ENCODE measurements at places on chromosomes 3 and 15. TPM values are rescaled to one million over a fixed set of nuclear protein-coding genes. Genes with fewer than 3 reads are reported as not detected.

TEX55 gene
- not detected for total RNA-seq

DNA sequence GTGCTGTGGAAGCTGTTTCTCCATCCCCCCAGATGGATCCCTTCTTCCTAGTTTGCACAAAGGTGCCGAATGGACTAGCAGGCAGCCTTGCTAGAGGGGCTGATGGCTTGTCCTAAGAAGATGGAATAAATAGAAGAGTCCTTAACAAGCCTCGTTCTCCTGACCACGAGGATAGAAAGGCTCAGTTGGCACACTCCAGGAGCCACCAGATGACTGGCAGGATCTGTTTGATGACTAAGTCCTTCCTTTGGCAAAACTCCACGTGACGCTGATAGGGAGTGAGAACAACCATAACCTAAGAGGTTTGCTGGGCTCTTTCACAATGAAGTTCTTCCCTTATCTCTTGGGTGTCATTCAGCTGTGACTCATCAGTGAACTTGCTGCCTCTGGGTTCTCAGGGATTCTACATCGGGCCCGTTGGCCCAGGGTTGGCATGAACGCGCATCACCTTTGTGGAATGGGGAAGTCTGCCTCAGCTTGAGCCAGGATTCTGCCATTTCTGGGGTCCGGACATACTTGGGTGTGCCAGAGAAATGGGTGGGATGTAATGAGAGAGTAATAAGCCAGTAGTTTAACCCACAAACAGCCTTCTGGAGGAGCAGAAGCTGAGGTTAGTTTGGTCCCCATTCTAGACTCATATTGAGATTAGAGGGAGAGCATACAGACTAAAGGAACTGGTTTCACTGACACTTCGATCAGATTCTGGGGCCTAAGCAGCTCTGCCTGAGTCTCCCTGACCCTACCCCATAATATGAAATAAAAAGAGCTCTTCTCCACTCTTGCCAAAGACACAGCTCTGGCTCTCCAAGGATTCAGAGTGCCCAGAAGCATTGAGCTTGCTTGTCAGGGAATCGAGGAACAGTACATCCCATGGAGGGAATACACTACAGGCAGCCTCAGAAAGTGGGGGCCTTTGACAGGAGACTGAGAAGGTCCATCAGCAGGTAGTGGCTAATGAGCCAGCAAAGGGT, 2.0 kb upstream of the MELTF start:
- DNase-seq: peak; percentile 68

UTS2B gene
- total RNA-seq: 0.09 TPM

STXBP5L gene
- total RNA-seq: under 0.01 TPM

GHSR gene
- total RNA-seq: not detected

GRCh38 chr3:173743111-173743510, 345.6 kb downstream of the NLGN1 start:
- peak; percentile 19 for DNase-seq

GRCh38 chr15:88741671-88742070, 61.6 kb upstream of the ACAN start:
- DNase-seq: no peak

DNA sequence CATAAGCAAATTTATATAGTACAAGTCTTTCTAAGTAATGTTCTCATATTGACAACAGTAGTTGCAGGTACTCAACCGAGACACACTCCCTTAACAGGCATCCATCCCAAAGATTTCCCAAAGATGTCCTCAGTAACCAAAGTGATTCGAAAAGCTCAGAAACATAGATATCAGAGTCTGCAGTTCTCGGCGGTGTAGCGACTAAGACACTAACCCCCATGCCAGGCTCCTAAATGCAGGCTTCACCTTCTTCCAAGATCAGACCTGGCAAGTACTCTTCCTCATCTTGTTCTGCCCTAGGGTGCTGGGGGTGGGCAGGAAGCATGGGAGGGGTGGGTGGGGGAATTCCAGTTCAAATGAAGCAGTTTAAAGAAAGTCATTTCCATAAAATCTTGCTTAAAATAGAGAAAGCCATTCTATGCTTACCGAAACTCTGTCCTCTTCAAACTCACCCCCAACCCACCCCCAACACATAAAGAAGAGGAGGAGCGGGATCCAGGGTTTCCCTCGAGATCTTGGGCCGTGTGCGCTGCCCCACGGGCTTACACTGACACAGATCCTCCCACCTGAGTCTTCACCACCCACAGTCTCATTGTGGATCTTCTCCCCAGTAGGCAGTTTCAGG, 59.0 kb upstream of the BCL6 start:
- no peak for DNase-seq

MAP4 gene
- total RNA-seq: 189 TPM

ADAMTS7 gene
- 4.9 TPM for total RNA-seq

TTLL13 gene
- total RNA-seq: 0.09 TPM

- peak; percentile 16 for DNase-seq
These were observed 1.8 kb downstream of the SETD2 start for GRCh38 chr3:47161983-47162696.

- no peak for DNase-seq
These were observed 280.3 kb downstream of the XXYLT1 start for GRCh38 chr3:194990454-194991337.

DNA sequence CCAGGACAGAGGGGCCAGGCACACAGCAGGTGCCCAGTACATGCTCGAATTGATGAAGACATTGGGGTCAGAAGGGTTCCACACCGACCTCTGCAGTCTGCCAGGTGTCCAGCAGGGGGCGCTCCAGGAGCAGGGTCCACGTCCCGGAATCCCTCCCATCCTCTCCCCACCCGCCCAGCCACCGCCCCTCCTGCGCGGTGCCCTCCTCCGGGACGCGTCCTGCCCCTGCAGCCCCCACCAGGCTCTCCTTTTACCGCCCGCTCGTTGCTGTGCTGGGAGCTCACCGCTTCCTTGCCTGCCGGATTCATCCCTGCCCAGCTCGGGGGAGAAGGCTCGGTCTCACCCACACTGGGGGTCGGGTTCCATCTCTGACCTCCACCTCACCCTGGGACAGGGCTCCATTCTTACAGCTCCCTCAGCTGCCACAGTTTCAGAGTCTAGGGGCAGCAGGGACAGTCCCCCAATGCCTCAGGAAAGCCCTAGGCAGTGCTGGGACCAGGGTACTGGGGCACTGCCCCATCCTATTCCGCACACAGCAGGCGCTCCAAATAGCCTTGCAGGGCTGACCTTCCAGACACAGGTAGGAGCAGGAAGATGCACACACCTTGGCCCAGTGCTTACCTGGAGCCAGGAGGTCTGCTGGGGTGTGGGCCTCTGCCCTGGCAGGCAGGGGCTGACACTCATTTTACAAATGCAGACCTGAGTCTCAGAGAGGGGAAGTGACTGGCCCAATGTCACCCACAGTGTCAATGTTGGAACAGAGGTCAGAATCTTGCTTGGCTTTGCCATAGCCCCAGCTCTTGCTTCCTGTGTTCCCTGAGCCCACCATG, 31.0 kb downstream of the GRIP2 start:
- peak; percentile 56 for DNase-seq

GRCh38 chr3:148146241-148146640, 551.5 kb upstream of the AGTR1 start:
- DNase-seq: no peak

ACSBG1 gene
- total RNA-seq: 0.22 TPM

- DNase-seq: peak; percentile 86
These were observed at the start of gene ATP10A for GRCh38 chr15:25863111-25863967. TSS of gene ATP10A (minus strand) at chr15:25863327. CDS start at chr15:25863096, 231 bp downstream.

DNA sequence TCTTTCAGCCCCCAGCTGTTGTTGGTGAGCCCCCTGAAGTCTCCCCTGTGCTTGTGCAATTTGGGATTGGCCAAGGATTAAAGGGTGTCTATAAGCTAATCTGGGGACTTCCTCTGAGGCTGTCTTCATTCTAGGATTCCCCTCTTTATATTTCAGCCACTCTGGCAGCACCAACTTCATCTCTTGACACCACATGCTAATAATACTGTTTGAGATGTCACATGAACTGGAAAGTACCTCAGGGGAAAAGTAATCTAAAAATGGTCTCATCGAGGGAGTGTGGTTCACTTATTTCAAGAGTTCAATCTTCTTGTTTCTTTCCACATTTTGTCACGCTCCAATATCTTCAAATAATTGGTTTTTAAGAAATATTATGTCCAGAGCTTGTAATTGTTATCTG, 279.2 kb upstream of the TMC3 start:
- no peak for DNase-seq

GCNT3 gene
- total RNA-seq: under 0.01 TPM

GABRR3 gene
- total RNA-seq: not detected

GRCh38 chr15:43518197-43518761, 871 bp downstream of the MAP1A start:
- DNase-seq: peak; percentile 85

DNA sequence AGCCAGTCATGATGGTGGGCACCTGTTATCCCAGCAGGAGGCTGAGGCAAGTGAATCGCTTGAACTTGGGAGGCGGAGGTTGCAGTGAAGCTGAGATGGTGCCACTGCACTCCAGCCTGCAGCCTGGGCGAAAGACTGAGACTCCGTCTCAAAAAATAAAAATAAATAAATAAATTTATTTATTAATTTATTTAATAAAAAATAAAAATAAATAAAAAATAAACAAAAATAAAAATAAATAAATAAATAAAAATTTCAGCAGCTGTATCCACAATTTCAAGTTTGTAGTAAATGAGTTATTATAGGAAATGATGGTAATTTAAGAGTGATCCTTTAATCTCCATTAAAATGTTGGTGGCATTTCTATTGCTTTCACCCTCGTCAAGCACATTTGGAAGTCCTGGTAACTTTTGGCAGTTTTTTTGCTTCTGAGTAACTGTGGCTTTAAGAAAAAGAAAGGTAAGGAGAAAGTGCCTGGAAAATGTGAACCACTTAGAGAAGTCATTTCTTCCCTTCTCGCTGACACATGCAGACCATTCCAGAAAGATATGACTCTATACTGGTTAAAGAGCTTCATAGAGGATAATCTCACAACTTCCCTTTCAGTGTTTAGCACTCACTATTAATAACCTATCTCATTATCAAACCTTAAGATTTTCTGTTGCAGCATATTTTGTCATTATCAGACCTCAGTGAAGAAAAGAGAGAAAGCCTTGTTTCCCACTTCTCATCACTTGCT, 296.6 kb downstream of the TIGIT start:
- no peak for DNase-seq

GRCh38 chr3:11717768-11718636, 74.3 kb upstream of the VGLL4 start:
- peak; percentile 74 for DNase-seq

DNA sequence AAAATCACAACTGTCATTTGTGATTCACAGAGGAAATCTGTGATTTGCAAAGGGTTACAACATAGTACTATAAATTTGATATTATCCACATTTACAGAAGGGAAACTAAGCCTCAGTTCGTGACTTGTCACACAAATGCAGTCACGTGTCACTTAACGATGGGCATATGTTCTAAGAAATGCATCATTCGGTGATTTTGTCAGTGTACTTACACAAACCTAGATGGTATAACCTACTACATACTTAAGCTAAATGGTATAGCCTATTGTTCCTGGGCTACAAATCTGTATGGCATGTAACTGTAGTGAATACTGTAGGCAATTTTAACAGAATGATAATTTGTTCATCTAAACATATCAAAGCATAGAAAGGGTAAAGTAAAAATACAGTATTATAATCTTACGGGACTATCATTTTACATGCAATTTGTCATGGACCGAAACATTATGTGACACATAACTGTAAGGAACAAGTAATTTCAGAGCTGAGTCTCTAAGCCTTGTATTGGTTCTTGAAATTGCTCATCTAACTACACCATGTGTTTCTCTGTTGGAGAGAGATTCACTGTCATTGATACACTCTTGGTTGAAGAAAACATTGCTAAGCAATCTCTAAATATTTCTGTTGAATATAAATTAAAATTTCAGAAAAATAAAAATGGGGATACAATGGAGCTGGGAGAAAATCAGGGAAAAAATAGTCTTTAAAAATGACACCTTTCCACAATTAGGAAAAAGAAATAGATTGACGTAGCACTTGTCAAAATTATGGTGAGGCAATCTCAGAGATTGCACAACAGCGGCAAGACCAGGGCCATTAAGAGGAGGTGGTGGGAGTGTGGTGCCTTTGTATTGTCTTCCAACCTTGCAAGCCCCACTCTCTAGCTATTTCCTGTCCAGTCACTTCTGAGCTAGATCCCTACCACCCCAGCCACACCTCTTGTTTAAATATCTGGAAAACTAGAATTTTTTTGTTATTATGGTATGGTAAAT, 645.8 kb upstream of the TBL1XR1 start:
- no peak for DNase-seq

ZBED2 gene
- not detected for total RNA-seq

DNA sequence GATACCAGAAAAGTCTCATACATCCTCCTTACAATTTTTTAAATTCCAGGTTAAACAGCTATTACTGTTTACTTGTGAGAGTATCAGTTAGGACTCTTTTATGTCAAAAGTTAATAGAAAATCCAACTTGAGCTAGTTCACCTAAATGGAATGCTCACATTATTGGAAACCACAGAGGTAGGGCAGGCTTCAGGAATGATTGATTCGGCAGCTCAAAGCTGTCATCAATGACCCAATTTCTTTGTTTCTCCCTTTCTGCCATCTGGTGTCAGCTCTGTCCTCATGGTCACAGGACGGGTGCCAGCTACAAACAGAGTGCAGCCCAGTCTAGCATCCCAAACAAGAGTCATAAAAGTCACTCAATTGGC, 32.2 kb downstream of the CFAP20DC start:
- DNase-seq: no peak

GRAMD1C gene
- 1.3 TPM for total RNA-seq

GHRL gene
- total RNA-seq: 0.40 TPM

GRCh38 chr3:142886940-142887339, 1.9 kb downstream of the PCOLCE2 start:
- no peak for DNase-seq

DNA sequence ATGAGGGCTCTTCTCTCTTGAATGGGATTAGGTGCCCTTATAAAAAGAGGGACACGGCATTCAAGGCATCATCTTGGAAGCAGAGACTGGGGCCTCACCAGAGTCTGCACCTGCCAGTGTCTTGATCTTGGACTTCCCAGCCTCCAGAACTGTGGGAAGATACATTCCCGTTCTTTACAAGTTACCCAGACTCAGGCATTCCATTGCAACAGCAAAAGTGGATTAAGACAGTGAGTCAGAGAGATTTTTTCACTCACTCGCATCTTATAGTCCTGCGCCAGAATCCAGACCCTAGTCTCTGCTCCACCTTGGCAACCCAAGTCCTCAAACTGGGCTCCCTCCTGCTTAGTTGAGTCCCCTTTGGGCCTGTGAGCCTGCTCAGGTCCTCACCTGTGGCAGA, 2.7 kb downstream of the LCTL start:
- no peak for DNase-seq

Data from muscle of leg (tissue), 16 donors.